T-helper 2 cell treated with Interferon-gamma antibody and Interleukin-4, amounts not matched to agents 5 μg/mL and 100 μg/mL, for 36 hours (primary cell): ENCODE measurements at places on chromosomes 6 and 20.
A peak's percentile ranks its signal among the peaks of the same experiment; 100 is the strongest.

GRCh38 chr6:149223904-149224351 lies 93.6 kb upstream of the TAB2 start:
- no peak for DNase-seq

DNA sequence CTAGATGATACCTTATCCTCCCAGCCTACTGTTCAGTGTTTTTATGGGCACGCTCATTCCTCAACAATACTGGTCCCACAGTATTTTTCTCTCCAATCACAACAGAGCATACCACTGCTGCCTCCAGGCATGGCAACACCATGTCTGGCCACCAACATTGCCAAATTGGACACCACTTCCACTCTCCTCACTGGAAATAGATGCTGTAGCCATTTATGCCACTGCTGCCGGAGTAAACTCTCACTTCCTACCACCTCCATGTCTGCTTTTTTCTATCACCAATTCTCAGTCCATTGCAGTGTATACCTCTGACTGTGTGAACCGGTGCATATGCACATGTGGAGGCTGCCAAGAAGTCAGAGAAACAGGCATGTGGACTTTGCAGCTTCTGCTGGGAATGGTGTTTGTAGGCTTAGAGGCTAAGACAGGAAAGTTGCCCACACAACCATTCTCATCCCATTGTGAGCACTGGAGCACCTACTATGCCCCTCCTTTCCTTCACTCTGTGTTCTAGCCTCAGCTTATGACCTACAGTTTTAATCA lies 14.4 kb downstream of the PI3 start:
- DNase-seq: no peak

DNA sequence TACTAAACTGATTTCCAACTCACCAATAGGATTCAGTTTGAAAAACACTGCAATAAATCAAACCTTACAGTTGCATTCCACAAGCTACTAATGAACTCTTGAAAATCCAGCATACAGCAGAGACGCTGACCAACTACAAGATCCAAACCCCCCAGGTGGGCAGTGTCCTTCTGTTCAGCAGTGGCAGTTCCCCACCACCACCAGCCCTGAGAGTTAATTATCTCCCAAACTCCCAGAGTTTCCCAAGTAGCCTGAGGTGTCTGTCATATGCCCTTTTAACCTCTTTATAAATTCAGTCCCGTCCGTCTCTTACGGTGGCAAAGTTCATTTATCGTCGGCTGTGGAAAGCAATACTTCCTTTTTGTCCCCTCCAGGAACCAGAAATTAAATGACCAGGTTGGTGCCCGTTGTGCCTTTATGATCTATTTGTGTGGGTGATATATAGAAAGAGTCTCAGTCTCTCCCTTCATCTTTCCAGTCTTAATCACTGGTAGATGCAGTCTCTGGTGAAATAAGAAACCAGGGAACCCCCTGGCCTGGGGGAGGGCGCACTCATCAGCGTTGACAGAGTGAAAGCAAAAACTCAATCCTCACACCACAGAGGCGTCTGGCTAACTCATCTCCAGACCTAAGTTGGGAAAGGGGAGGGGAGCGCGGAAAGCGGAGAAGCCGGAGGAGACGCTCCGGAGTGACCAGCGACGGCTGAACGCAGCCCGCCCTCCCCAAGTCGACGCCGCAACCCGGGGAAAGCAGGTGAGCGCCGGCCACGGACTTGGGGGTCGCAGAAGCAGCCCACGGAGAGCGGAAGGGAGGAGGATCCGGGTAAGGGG lies 717 bp downstream of the MRPL14 start:
- DNase-seq: peak; percentile 88

- no peak for DNase-seq
These were observed 179.8 kb downstream of the TASP1 start for GRCh38 chr20:13458860-13459451.

GRCh38 chr6:97207383-97207782 lies 75.6 kb downstream of the MMS22L start:
- no peak for DNase-seq

DNA sequence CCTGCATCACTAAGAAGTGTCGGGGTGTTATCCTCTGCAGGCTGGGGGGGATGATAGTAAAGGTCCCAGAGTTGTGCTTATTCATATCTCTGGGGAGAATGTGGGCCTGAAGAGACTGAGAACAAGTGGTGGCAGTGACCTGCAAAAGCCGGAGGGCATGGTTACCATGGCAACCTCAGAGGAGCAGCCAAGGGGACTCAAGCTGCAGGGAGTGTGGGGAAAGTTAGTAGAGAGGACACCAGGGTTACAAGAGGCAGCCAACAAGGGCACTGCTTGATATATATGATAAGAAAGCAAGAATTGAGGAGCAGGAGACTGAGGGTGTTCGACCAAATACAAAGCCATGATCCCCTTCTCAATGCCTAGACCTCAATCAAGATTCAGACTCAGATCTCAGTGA lies 46.1 kb downstream of the HLA-F start:
- no peak for DNase-seq

DNA sequence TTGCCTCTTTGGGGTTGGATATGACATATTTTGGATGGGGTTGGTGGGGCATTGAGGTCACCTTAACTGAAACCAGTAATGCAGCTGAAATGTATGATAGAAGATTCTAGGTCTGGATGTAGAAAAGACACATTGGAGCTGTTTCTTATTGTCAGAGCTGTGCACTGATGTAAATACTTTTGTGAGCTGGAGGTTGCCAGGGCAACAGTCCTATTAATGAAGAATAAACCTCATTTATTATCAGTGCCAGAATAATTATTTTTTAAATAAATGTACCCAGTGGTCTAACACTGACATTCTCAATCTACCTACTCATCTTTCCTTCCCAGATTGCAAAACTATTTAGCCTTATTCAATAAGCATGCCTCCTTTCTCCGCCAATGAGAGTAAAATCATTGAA lies 57.0 kb downstream of the CAP2 start:
- DNase-seq: no peak

- DNase-seq: peak; percentile 39
These were observed at the start of gene ZNF311 for GRCh38 chr6:29005183-29005885. Gene ZNF311, minus strand, starts transcription at chr6:29005315. Its CDS starts 1,361 bp downstream, at chr6:29003954.
